Uterine smooth muscle cell (primary cell): ENCODE measurements at places on chromosomes 11 and 22. TPM values are rescaled to one million over a fixed set of nuclear protein-coding genes. Genes with fewer than 3 reads are reported as not detected.

RASSF10 gene
- not detected in 2 replicates for total RNA-seq

CCDC90B gene
- total RNA-seq = 52.3 and 69.4 TPM in 2 replicates

SAA1 gene
- 0.33 TPM in 1 of 2 replicates, not detected in the other for total RNA-seq

P2RY6 gene
- total RNA-seq = 0.12 TPM in 1 of 2 replicates, not detected in the other

MRGPRE gene
- total RNA-seq = not detected in 2 replicates

MTMR2 gene
- total RNA-seq = 37.7 and 43.1 TPM in 2 replicates

SWAP70 gene
- total RNA-seq = 38.9 and 44.2 TPM in 2 replicates
